NAMALWA (cell line): ENCODE measurements at places on chromosomes 16 and 17.

DNA sequence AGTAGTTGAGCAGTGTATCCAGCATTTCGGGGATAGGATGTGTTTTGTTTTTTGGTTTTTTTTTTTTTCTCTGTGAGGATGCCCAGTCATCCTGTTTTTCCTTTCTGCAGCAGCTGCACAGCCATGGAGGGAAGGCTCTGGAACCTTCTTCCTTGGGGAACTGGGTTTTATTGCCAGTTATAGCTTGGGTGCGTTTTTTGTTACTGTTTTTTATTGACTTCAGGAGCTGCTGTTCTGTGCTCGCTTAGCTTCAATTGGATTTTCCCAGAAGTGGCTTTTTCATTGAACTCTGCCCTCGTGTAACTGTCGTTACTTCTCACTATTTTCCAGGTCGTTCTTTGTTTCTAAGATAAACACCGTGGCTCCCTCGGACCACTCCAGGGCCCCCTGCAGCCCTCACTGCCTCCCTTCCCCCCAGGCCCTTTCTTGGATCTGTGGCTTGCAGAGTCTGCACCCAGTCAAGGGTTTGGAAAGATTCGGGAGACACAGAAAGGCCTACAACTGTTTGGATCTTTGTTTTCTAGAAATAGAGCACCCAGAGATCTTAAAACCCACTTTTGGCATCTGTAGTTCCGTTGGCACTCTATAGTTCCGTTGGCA is 119.7 kb upstream of the CACNG5 start:
- DNase-seq = no peak

DNA sequence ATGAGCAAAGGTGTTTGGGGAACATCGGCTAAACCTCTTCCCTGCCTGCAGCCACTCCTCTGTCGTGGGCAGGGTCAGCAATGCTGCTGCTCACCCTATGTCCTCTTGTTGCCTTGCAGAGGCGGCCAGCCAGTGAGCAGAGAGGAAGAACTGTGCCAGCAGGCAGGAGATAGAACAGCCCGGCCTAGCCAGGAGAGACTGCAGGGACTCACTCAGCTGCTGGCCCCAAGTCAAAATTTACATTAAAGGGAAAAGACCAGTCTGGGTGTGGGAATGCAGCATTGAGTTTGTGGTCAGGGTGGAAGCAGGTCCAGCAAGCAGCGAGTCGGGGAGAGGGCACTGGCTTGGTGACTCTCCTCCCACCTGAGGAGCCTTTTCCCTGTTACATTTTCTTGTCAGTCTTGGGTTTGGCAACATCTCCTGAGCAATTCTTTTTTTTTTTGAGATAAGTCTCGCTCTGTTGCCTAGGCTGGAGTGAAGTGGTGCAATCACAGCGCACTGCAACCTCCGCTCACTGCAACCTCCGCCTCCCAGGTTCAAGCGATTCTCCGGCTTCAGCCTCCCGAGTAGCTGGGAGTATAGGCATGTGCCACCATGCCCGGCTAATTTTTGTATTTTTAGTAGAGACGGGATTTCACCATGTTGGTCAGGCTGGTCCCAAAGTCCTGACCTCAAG is 22.7 kb downstream of the LIG3 start:
- DNase-seq = no peak

GRCh38 chr17:5976251-5976650 is 93.9 kb upstream of the WSCD1 start:
- no peak for DNase-seq

DNA sequence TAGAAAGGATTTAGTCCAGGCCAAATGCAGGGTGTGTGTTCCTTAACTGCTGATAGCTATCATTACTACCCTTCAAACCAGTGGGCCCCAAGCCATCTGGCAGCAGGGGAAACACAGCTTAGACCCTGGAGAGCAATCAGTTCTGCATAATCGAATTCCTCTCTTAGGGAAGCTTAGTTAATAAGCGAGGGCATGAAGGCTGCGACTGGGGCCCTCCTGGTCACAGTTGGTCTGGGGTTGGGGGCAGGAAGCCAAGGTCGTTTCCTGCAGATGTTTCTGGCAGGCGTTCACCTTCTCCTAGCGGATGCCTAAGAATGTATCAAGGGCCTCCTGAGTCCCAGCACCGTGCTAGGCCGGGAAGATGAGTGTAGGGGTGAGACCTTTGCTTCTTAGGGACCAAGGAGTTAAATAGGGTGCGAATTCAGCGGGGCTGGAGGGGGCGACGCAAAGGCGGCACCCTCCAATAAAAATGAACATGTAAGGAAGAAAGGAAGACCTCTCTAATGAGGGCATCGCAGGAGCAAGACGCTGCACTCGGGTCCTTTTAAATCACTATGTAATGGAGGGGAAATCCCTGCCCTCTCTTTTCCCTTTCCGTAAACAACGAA is 16.5 kb upstream of the EEF2K start:
- peak; percentile 62 for DNase-seq

GRCh38 chr17:3513305-3514035 is 37.7 kb downstream of the ASPA start:
- no peak for DNase-seq

GRCh38 chr17:77420804-77421629 is 280.2 kb downstream of the SEC14L1 start:
- no peak for DNase-seq

DNA sequence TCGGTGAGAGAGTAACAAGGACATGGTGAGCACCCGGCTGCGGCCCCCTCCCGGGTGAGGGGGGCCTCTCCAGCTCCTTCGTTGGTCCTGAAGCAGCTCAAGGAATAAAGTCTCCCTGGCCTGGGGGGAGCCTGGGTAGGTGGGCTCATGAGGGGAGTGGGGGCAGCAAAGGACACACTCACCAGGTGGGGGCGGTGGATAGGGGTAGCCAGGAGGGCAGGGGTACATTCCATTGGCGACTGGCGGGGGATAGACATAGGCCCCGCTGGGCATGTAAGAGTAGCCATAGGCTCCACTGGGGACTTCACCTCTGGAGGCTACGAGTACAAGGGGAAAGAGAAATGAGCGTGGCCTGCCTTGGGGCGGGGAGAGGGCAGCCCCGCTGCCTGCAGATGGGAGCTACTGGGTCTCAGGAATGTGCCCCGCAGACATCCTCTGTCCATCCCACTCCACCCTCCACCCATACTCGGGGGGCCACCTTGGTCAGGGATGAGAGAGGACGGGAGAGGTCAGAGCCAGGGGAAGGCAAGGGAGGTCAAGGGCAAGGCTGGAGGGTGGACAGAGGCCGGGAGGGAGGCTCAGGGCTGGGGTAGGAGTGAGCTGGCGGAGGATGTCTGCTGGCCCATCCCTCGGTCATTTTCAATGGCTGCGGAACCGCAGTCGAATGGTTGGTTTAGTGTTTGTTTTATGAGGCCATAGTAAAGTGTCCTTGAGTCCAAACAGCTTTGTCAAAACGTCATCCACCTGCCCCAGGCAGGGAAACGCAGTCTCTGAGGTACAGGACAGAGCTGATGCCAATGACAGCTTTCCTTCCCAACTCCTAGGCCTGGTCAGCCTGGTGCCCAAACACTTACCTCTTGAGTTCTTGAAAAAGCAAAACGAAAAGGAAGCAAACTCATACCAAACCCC is 3.7 kb upstream of the UNC13D start:
- DNase-seq = no peak

DNA sequence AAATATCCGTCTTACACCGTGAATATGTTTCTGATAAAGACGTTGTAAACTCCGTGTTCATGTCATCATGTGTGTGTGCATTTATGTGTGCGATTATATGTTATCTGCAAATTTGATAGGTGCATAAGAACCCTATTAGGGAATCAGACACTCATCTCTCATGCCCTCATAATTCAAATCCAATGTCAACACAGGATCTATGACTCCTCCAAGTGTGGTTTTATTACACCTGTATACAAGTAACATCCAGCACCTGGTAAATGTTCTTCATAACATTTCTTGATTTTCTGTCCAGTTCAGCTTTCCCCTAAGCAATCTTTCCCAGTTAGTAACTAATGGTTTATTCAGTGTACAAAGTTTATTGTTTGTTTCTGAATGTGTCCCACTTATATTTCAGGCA is 681.9 kb downstream of the CDH11 start:
- no peak for DNase-seq

GRCh38 chr16:86349338-86349900 is 160.9 kb upstream of the FOXF1 start:
- no peak for DNase-seq

DNA sequence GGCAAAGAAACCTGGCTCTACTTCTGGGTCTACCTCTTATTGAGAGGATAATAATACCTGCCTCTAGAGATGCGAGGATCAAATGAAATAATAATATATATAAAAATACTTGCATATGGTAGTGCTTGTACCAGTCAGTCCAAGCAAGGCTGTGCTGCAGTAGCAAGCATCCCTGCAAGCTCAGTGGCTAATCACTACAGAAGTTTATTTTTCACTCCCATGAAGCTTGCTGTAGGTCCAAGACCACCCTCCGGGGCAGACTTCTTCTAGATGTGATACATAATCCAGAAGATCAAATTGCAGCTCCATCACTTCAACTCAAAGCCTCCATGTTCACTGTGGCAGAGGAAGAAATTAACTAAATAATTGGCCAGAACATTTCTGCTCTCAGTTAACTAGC is 48.9 kb upstream of the NKD1 start:
- no peak for DNase-seq

GRCh38 chr17:64332502-64332901 is 58.2 kb downstream of the PECAM1 start:
- no peak for DNase-seq

- DNase-seq = no peak
Observed at GRCh38 chr16:85231959-85232358, 119.7 kb upstream of the CIBAR2 start.

DNA sequence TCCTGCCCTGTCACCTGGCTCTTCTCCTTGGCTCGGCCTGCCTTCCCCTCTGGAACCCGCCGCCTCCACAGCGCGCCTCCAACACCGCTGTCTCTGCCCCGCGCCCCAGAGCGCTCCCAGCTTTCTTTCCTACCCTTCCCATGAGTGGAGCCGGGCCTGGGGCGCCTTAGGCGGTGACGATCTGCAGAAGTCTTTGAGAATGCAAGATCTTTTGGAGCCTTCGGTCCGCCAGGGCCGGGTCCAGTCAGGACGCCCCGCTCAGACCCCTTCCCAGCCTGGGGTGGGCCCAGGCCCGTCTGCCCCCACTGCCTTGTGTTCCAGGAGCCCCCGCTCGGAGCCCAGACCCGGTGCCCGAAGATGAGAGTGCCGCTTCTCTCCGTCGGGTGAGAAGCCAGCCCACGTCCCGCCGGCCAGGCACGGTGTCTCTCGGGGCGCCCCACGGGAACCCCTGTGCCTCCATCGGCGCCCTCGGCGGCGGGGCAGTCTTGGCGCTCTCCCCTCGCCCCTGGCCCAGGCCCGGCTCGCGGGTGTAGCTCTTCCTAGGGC is 40.0 kb downstream of the MRM1 start:
- DNase-seq = no peak

- DNase-seq = no peak
Observed at GRCh38 chr16:72952404-72952803, 95.5 kb downstream of the ZFHX3 start.

- no peak for DNase-seq
Observed at GRCh38 chr17:40542558-40543411, 22.5 kb downstream of the CCR7 start.

DNA sequence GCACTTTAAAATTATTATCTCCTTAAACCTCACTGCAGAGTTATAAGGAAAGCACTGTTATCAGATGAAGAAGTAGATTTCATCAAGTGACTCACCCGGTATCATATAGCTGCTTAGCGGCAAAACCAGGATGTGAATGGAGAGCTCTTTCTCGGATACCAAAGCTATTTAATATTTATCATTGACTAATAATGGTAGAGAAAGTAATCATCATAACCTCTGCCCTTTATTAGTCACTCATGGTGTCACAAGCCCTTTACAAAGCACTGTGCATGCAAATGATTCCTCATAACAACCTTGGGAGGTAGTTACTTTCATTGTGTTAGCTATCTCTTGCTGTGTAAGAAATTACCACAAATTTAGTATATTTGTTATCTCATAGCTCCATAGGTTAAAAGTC is 592.9 kb downstream of the MAF start:
- DNase-seq = no peak

DNA sequence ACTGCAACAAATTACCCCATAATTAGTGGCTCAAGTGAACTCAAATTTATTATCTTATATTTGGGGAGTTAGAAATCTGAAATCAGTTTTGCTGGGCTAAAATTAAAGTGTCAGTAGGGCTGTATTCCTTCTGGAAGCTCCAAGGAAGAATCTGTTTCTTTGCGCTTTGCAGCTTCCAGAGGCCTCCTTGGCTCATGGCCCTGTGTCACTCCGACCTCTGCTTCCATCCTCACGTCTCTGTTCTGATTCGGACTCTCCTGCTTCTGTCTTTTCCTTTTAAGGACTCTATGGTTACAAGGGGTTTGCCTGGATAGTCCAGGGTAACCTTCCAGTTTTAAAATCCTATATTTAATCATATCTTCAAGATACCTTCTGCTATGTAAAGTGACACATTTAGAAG is 232.1 kb downstream of the CA10 start:
- no peak for DNase-seq

DNA sequence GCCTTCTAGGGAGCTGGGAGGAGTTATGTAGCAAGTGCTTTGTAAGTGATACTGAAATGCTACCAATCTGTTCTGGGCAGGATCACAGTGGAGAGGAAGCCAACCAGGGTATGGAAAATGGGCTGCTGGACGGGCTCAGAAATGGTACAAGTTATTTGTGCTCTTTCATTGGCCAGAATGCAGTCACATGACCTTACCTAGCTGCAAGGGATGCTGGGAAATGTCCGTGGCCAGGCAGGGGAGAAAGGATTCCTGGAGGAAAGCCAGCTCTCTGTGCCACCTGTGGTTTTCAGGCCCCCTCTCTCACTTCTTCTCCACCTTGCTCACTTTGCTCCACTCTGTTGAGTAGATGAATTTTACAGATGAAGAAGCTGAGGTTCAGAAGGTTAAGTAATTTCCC is 4.8 kb downstream of the EEF2K start:
- DNase-seq = no peak

- no peak for DNase-seq
Observed at GRCh38 chr17:68294196-68294555, 2.9 kb downstream of the ARSG start.

DNA sequence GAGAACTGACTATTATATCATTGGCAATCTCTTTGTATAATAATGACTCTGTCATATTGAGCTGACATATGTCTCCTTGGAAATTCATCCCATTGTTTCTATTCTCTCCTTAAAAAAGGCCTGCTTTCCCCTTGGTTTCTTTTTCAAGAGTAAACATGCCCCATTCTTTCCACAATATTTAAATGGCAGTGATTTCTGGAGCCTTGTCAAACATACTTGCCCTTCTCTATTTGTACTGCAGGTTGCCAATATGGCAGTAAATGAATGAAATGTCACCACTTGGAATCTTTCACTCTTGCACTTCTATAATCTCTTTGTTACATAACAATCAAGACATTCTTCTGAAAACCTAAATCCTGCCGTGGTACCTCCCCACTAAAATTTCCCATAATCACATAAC is 1265.1 kb upstream of the CDH8 start:
- no peak for DNase-seq

- DNase-seq = no peak
Observed at GRCh38 chr17:35616536-35616935, 29.4 kb downstream of the AP2B1 start.

- DNase-seq = peak; percentile 35
Observed at GRCh38 chr16:74771656-74772315, 2.8 kb downstream of the FA2H start.
